ENCODE measurements at places on chromosomes 1 and 21. TPM values are rescaled to one million over a fixed set of nuclear protein-coding genes. Genes with fewer than 3 reads are reported as not detected.

The AMY1C gene
- not detected for total RNA-seq

The NIBAN1 gene
- 609 TPM for total RNA-seq

GRCh38 chr1:186179231-186179630 is 195.8 kb downstream of the TPR start:
- no peak for DNase-seq

DNA sequence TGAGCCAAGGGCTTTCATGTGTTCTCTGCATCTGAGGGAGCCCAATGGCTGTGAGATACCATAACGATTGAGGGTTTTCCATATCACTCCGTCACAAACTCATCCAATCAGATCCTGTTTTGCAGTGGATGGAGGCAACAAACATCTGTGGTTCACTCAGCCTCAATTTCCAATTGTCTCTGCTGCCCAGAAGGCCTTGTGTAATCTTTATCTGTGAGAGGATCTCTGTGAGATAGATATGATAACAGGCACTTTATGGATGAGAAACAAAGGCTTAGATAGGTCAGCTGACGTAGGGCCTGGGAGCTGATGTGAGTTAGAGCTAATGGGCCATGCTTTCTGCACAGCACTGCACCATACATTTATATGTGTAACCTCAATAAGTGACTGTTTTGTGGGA is 3.3 kb upstream of the MTARC1 start:
- no peak for DNase-seq

DNA sequence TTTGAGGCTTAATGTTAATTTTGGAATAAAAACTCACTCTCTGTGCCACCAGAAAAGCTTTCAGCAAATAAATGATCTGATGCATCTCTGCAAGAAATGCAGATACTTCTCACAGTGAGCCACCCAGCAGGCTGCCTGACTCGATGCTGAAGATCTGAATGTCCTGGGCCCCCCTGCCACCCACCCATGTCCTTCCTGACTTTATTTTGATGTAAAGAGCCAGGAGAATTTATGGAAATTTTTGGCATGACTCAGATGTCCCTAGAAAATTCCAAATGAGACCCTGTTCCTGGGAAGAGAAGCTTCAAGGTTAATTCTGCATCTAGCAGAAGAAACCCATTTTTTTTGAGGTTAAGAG is 62.8 kb upstream of the COA6 start:
- no peak for DNase-seq

DNA sequence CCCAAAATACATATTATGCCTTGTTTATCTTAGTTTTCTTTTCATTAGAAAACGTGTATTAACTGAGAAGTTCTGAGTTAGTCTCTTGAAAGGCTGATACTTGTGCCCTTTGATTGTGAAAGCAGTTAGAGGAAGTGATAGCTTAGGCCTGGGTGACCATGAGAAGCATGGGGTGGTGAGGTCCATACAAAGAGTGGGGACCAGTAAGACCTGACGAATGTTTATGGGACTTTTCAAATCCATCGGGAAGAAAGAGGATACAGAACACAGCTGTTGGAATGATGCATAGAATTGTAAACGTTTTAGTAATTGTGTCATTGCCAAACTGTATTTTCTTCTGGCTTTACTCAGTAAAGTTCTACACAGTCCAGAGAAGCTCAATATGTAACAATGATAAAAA is 259.8 kb downstream of the LMO4 start:
- no peak for DNase-seq

- DNase-seq = no peak
These were observed 140.1 kb upstream of the NFIA start for GRCh38 chr1:60942291-60942690.

- no peak for DNase-seq
These were observed 54.1 kb upstream of the LYST start for GRCh38 chr1:235920596-235921375.

- no peak for DNase-seq
These were observed 18.2 kb downstream of the STYXL2 start for GRCh38 chr1:167111868-167112709.
